ENCODE measurements at places on chromosomes 7 and 10.

DNA sequence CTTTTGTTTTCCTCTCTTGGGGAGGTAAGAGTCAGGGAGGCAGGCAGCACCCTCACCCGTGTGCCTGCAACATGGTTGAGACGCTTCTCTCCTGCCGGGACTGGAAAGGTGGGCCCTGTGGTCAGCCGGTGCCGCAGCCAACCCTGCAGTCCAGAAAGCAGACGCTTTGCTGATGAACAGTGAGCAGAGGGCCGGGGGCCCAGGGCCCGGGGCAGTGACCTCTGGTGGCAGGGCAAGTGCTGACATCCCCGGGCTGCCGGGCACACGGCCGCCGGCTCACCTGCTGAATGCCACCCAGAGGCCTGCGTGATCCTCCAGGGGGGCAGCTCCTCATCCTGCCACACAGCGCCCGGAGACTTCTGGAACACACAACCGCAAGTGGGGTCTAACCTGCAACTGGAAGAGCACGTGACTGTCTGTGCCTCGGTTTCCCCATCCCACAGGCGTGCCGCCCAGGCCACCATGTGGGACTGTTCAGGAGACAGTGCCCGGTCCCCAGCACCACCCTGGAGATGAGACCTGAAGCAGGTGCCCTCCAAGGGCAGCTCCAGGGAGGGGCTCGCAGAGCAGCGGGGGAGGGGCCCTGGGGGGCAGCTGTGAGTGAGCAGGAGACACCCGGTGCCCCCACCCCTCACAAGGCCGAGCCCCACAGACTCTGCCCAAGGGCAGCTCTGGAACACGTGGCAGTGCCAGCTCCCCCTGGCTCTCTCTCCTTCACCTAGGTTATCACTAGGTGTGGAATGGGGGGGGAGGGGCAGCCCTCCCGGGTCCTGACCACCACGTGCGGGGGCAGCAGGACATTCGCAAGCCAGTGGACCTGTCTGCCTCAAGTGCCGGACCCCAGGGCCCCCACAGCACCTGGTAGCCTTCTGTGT, 2.2 kb upstream of the ADGRA1 start:
- no peak for DNase-seq

GRCh38 chr10:77158666-77159065, 478.9 kb downstream of the KCNMA1 start:
- DNase-seq: no peak

GRCh38 chr10:78620985-78621799, 447.6 kb upstream of the ZMIZ1 start:
- DNase-seq: no peak

DNA sequence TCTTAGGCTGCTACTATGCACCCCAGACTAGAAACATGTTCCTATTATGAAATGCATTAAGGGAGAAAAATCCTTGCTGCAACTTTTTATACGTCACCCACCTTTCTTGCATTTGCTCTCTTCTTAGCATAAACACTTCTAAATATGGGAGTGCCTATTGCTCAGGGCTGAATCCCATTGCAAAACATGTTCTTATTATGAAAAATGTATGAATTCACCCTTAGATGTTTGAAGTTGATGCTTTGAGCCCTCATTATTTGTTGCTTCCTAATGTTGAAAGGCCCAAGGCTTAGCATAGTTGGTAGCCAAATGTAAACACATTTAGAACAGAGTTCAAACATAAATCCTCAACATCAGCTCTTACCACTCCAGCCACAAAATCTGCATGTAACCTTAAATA, 52.8 kb downstream of the BMPER start:
- DNase-seq: no peak

- DNase-seq: no peak
Observed at GRCh38 chr7:158733775-158734494, 29.3 kb upstream of the NCAPG2 start.

- DNase-seq: no peak
Observed at GRCh38 chr7:18566829-18567228, 71.3 kb downstream of the HDAC9 start.

GRCh38 chr10:70602665-70603448, at the start of gene PRF1:
TSS of gene PRF1 (minus strand) at chr10:70602741. CDS start at chr10:70600902, 1,839 bp downstream.
- DNase-seq: peak; percentile 79

DNA sequence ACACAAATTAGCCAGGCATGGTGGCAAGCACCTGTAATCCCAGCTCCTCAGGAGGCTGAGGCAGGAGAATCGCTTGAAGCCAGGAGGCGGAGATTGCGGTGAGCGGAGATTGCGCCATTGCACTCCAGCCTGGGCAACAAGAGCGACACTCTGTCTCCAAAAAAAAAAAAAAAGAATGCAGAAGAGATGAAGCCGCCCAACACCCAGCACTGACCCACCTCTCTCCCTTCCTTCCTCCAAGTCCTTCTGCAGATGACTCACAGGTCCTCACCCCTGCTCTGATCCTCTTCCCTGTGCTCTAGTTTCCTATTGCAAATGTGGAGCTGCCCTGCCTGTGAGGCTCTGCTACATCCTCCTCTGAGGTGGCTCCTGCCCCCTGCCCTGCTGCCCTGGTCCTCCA, 22.0 kb upstream of the OPALIN start:
- DNase-seq: no peak

DNA sequence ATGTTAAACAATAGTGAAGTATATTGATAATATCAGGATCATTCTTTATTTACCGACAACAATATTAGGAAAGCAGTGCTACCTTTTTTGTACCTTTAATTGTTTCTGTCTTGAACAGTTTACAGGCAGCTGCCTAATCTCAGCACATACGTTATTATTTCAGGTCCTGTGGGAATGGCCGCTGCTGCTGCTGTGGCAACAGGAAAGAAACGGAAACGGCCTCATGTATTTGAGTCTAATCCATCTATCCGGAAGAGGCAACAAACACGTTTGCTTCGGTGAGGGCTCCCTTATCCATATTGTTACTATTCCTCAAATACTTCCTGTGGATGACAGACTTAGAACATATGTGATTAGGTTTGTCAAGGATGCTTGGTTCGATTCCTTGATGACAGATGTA, 59.7 kb downstream of the NRF1 start:
- DNase-seq: no peak

DNA sequence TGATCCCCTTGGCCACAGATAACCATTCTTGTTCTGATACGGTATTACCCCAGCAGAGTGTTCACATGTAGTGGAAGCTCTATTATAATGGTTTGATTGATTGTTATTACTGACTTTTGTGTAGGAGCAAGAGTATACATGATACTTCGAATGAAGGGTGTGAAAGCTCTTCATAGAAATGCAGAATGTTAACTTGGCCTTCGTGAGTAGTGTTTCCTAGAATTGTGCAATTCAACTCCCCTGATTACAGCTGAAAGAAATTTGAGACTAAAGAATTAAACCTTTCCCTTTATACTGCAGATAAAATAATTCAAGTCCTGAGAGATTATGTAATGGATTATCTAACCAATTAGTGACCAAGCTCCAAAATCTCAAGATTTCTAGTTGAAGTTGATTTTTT, 38.2 kb downstream of the MKLN1 start:
- DNase-seq: no peak

- DNase-seq: no peak
Observed at GRCh38 chr10:74035303-74035702, 37.4 kb downstream of the VCL start.

DNA sequence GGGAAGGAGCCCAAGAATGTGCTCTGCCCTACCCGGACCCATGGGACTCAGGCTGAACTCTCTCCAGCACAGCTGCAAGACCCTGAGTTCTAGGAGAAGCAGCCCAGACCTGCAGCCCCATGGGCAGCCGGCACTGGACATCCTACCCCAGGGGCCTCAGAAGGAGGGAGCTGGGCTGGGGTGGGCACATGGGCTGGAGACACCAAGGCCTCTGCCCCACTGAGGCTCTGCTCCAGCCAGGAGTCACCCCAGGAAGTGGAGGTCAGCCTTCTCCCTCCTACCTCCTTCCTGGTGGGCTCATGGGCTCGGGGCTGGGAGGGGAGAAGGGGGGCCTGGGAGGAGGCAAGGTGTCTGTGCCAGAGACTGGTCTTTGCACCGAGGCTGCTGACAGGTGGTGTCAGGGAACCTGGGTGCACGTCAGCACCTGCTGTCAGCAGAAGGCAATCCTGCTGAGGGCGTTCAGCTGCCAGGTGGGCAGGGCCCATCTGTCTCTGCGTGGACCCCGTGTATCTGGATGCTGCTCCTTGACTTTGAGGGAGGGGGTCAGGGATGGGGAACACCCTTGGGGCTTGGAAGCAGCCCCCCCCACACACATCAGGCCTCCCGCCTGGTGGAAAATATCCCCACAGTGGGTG, 95.2 kb downstream of the PDGFA start:
- DNase-seq: no peak

- DNase-seq: no peak
Observed at GRCh38 chr10:86331861-86332260, 34.7 kb downstream of the GRID1 start.

GRCh38 chr7:74527842-74528241, 74.1 kb downstream of the GTF2IRD1 start:
- DNase-seq: no peak

- no peak for DNase-seq
Observed at GRCh38 chr7:54242776-54243175, 299.4 kb upstream of the VSTM2A start.

- no peak for DNase-seq
Observed at GRCh38 chr7:156651474-156651873, 10.9 kb downstream of the RNF32 start.

- DNase-seq: no peak
Observed at GRCh38 chr10:47025253-47025539, 114.0 kb downstream of the PTPN20 start.

Data from activated CD4-positive, alpha-beta T cell treated with anti-CD3 and anti-CD28 coated beads, Interleukin-2, amount 50 U/mL, for 48 hours (primary cell).